ENCODE measurements at places on chromosomes 11 and 22. TPM values are rescaled to one million over a fixed set of nuclear protein-coding genes. Genes with fewer than 3 reads are reported as not detected.

DNA sequence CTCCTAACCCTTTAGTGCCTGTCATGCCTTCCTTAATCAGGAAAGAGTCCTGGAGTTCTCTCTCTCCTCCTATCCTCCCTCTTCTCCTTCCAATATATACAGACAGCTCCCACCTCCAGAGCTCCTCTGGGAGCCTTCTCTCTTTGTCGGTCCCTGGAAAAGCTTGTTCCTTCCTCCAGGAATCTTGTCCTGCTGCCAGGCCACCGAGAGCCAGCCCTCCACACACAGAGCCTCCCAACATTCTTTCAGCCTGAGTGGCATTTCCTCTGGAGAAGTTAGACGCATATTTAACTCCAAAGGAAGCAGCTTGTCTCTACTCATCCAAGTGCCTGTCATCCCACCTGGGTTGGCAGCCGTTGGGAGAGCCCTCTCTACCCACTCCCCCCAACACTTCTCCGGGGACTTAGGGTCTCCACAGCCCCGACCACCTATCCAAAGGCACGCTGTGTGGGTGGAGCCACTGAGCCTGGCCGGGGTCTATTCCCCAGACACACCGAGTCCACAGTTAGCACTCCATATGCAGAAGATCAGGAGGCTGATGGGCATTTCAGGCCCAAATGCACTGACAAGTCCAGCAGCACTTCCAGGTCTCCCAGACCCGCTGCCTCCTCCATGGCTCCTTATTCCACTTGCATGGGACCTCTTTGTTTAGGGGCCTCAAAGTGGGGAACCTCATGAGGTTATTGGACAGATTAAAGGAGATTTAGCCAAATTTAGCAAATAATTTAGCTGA is 31.1 kb downstream of the DKK3 start:
- DNase-seq = peak; percentile 51

Gene TMEM151A
- polyA plus RNA-seq = 1.0 TPM

DNA sequence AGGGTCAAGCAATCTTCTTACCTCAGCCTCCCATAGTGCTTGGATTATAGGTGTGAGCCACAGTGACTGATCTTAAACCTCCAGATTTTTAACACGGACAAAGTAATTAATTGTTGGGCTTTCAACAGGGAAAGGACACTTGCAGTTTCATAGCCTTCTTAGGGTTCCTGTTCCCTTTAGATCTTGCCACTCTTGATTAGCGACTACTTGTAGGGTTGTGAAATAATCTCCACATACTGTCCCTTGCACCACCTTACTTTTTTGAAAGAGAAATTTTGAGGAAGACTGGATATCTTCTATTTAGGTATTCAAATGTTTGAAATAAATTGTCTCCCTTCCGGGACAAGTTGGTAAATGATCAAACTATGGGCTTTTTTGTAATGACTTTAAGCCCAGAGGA is 7.6 kb downstream of the MS4A4E start:
- no peak for DNase-seq

DNA sequence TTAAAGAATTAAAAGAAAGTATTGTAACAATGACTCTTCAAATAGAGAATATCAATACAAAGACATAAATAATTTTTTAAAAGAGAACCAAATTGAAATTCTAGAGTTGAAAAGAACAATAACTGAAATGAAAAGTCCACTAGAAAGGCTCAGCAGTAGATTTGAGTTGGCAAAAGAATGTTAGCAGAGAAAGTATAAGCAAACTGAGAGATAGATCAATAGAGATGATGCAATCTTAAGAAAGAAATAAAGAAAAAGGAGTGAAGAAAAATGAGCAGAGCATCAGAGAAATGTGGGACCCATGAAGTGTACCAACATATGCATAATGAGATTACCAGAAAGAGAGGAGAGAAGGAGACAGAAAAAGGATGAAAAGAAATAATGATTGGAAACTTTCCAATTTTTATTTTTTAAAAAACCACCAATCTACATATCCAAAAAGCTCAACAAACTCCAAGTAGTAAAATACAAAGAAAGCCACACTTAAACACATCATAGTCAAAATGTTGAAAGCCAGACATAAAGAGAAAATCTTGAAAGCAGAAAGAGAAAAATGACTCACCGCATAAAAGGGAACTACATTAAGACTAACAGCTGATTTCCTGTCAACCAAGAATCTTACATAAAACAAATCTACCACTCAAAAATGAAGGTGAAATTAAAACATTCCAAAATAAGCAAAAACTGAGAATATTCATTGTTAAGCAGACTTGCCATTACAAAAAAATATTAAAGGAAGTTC is 20.9 kb downstream of the NCF4 start:
- no peak for DNase-seq

Gene MMP27
- polyA plus RNA-seq = not detected

DNA sequence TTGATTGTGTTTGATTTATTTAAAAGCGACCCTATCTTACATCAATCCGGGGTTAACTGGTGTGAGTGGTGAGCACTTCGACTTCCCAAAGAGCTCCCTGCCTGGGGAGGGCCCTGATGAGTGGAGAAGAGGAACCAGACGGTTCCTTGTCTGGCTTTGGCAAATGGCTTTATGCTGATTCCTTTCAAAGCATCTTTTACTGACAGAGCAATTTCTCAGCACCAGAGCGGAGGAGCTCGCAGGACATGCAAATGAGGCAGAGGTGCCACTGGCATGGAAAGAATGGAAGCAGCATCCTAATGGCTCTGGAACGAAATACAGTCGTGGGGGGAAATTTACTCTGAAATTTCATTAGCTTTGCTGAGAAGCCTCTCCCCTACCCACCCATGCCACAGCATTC is 410.9 kb upstream of the B3GAT1 start:
- DNase-seq = no peak
